AG04449 (cell line): ENCODE measurements at places on chromosomes 2 and 18.

DNA sequence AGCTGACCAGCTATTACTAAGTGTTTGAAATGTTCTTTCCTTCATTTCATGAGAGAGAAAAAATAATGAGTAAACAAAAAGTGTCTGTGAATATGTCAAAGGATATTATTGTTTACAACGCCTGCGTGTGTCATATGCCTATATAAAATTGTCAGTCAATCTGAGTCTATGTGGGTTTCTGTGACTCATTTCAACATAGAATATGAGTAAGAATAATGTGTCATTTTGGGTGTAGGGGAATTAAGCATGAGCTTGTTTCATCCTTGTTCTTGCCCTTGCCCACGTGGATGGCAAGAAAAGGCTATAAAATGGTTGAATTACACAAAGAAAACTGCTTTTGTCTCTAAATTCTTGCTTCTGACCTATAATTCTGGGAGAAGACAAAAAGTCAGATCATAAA lies 466.0 kb downstream of the PTH2R start:
- no peak for DNase-seq

GRCh38 chr2:223971731-223972130 lies 14.5 kb downstream of the MRPL44 start:
- DNase-seq = no peak

DNA sequence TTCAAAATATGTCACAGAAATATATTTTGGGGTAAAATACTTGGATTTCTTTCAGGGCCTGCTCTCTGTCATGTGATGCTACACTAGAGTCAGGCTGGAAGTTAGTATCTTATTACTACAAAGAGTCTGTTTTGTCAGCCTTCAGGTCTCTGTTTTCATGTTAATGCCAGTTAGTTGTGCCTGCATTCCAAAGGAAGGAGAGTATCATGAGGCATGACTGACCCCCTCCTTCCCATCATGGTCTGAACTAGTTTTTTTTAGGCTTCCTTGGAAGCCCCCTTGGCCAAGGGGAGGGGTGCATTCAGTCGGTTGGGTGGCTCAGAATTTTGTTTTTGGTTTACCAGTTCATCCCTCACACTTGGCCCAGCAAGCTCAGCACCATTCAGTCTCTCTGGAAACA lies 318.0 kb downstream of the ALK start:
- no peak for DNase-seq

DNA sequence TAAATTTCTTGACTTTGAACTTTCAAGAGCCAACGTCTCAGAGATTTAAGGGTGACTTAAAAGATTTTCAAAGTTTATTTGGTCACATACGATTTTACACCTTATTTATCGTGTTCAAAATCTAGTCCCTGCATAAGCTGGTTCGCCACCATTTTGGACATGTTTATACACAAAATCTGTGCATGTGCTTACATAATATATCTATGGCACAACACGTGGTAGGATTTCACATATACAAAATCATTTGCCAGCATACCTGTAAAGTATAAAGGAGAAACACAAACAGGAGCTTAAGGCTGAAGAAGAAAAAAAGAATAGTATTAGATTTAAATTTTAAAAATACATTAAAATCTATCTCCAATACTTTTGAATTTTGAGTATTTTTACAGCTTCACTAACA lies 190.0 kb upstream of the KYNU start:
- DNase-seq = no peak

GRCh38 chr2:186713691-186714090 lies 19.8 kb downstream of the FAM171B start:
- no peak for DNase-seq

- no peak for DNase-seq
Observed at GRCh38 chr2:44889096-44889495, 52.4 kb upstream of the SIX3 start.

DNA sequence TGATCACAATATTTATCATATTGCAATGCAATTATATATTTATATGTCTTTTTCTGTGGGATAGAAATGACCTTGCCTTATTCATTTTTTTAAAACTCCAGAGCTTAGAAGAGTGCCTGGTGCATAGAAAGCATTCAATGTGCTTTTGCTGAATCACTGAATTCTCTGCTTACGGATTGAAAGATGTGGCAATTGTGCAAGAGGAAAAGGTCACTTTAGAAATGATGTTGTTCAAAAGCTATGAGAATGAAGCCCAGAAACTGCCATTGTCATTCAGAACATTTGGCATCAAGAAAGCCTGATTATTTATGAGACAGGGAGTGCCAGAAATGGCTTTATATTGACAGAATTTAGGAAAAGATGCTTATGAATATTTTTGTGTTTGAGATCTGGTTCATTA lies 678.6 kb upstream of the CDH2 start:
- no peak for DNase-seq

DNA sequence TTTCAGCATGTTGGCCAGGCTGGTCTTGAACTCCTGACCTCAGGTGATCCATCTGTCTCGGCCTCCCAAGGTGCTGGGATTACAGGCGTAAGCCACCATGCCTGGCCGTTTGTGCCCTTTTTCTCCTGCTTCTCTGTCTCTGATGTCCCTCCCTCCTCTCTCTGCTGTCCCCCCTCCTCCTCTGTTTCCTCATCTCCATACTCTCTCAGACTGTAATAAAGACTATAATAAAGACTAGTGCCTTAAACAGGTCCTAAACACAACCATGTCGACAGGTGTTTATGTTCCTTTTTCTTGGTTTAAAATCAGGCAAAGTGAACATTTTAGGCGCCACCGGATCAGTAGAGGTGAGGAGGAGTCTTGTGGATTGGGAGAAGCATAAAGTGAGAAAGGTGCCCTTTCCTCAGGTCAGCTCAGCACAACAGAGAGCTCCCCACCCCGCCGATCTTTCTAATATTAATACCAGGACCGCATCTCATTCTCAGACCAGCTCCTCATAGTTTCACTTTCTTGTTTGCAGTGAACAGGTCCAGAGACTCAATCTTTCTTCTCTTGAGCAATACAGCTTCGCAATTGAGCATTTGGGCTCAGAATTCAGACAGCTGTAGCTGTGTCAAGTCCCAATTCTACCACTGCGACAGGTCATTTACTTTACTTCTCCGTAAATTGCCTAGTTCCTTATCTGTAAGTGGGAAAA lies 23.7 kb downstream of the TIMM21 start:
- no peak for DNase-seq

DNA sequence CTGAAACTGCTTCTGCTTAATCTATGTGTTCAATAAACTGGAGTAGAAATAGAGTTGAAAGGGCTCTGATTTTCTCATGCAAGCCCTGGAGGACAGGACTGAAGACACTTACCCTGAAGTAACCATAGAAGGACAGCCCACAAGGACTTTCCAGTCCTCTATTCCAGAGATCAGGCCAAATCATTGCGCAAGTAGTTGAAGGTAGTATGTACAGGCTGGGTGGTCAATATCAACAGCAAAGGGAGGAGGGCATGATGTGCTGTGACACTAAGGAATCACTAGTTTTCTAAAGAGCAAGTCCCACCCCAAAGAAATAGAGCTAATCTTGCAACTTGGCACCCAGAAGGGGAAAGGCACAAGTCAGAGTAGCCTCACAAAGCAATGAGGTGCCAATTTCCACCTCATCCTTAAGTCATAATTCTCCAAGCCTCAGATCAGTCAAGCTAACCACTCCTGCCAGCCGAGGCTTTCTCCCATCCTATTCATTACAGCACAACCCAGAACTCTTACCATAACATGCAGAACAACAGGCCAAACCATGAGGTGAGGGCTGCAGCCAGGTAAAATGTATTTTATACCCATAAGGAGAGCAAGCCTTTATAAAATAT lies 533.5 kb downstream of the TNS1 start:
- no peak for DNase-seq

DNA sequence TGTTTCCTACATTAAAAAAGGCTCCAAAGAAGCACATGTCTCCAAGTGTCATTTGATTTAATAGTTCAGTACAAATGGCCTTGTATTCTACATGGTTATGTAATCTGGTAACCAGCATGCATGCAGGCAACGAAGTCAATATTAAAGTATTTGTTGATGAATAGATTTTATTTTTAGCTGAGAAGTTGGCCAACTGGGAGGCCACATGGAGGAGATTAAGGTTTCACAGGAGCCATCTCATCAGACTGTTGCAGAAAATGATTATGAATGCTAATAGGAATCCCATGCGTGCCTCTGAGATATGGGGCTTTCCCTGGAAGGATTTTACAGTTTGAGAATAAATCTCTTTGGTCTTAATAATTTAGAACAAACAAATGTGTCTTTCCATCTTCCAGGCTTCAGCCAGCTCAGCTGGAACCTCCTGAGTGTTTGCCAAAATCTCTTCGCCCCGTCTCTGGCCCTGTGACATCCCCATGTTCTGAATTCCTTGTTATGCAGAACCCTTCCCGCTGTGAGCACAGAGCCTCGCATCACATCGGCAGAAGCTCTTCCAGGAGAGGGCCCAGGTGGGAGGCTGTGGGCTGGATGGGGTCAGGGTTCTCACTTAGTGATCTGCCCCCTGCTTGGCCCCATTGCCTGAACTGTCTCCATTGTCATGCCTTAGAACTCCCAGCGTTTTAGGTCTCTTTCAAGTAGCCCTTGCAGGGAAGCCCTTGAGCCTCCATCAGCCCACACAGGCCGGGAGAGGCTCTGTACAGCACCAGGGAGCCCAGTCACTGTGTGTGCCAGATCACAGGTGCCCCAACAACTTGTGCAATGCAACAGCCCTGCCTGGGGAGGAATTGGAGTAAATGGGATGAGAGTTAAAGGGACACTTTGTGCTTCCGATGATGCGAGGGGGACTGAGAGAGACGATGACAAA lies 190.5 kb upstream of the TWIST2 start:
- no peak for DNase-seq

GRCh38 chr2:172096626-172097547 lies 5.8 kb downstream of the DLX2 start:
- peak; percentile 74 for DNase-seq

GRCh38 chr2:33498291-33498956 lies 22.0 kb downstream of the RASGRP3 start:
- DNase-seq = no peak
